ENCODE measurements at places on chromosomes 2 and 18.

DNA sequence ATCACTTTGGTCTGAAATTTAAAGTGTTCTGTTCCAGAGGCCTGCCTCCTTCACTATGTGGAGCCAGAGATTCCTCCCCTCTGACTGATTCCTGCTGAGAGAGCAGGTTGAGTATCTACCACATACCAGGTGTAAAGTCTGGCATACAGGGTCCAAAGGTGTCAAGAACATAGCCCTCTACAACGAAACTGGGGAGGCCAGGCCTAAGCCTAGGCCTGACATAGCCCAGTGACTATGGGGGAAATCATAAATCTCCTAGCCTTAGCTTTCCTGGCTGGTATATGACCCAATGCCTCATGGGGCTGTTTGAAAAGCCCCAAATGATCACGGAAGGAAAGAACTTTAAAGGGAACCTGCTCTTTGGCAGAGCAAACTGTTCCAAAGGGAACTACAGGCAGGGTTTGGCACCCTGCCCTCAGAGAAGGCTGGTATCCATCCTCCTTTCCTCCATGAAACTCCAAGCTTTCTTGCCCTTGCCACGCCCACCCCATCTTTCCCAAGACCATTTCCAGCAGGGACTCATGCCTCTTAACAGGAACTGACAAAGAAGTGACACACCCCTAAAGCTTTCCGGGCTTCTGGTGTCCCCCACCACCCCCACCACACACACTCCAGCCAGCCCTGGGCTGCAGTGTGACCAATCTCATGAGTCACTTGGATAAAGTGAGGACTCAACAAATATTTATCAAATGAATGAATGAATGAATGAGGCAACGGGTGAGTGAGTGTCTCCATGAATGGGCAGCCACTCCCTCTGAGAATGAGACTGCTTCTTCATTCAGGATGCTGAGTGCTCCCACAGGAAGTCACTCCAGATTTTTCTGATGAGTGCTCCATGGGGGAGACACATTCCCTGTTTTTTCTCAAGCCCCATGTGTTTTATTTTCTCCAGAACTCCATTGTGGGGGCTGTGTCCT is 114.5 kb upstream of the STPG4 start:
- DNase-seq: no peak

DNA sequence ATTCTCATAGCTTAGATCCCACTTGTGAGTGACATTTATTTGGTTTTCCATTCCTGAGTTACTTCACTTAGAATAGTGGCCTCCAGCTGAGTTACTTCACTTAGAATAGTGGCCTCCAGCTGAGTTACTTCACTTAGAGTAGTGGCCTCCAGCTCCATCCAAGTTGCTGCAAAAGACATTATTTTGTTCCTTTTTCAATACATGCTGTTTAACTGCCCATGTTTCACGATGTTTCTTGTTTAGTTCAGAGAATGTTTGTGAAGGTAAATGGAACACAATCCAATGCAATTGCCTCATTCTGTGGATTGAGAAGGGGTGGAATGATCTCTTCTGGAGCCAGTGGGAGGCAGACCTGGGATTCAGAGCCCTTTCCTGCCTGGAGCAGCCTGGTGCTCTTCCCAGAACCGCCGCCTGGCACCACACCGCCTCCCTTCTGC is 273.5 kb upstream of the ATP5MC3 start:
- no peak for DNase-seq

DNA sequence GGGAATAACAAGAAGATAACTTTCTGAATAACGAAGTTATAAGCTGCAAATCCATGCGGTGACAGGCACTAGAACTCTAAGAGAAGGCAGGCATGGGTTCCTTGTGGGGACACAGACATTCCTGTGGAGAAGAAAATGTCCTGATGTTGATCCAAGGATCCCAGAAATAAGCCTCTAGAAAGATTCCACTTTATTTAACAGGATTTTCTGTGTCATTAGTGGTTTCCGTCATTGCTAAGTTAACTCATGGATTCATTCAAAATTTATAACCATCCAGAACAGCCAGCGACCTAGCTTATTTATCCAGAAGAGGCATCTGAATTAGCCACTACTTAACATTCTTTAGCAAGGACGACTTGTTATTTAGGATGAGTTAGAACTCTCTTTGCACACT is 10.0 kb upstream of the CD302 start:
- no peak for DNase-seq

- DNase-seq: no peak
Observed at GRCh38 chr2:204110751-204111516, 174.4 kb downstream of the ICOS start.

DNA sequence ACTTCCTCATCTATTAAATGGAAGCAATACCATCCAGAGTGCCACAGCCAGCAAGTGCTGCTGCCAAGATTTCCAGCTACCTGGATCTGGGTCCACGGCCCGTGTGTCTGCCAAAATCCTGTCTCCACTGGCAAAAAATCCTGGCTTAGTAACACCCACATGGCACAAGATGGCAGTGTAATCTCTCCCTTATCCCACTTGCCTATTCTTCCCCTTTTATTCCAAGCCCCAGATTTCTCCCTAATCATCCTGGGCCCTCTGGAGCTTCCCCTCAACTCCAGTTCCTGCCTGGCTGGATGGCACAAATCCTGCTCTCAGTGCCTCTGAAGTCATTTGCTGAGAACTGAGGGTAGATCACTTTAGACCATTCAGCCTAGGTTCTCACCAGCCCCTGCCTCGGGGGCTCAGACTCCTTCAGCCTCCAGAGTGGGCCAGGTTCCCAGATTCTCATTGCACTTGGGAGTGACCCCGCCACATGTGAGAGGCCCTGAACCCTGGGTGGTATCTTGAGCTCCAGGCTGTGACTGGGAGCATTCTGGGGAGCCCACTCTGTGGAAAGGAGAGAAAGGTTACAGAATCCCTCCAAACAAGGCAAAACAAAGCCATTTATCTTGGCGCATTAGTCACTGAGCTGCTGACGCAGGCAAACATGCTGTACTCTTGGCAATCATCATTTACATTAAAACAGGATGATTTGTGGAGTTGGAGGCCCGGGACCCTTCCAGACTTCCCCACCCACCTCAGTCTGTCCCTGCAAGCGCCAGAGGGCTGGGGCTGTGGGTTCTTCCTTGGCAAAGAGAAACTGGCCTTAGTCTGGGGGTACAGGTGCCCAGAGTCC is 325.8 kb downstream of the DYSF start:
- no peak for DNase-seq

DNA sequence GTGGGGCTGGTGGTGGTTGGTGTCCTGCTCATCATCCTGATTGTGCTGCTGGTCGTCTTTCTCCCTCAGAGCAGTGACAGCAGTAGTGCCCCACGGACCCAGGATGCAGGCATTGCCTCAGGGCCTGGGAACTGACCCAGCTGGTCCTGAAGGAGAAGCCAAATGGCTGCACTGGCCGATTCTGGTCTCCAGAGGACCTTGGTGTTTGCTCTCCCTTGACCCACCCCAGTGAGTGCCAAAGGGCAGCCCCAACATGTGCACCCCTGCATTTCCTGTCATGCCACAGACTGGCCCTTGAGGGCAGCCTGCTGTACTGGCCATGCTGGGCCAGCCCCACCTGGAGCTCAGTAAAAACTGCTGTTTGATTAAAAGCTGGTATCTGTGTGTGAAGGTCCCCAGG is 2.5 kb upstream of the RNF181 start:
- no peak for DNase-seq

GRCh38 chr2:190365499-190366204 is 22.3 kb downstream of the INPP1 start:
- no peak for DNase-seq

- no peak for DNase-seq
Observed at GRCh38 chr18:79272916-79273315, 122.8 kb upstream of the NFATC1 start.

- no peak for DNase-seq
Observed at GRCh38 chr2:74860521-74860920, 26.6 kb downstream of the HK2 start.

GRCh38 chr2:173231042-173231441 is 123.6 kb upstream of the CDCA7 start:
- DNase-seq: no peak

- no peak for DNase-seq
Observed at GRCh38 chr18:59376351-59376935, 17.4 kb upstream of the LMAN1 start.

- no peak for DNase-seq
Observed at GRCh38 chr2:201913201-201913600, 106.9 kb downstream of the CDK15 start.

- no peak for DNase-seq
Observed at GRCh38 chr2:232896111-232896510, 26.0 kb downstream of the SNORC start.

GRCh38 chr2:121577381-121577780 is 46.7 kb downstream of the RNU4ATAC start:
- DNase-seq: no peak

DNA sequence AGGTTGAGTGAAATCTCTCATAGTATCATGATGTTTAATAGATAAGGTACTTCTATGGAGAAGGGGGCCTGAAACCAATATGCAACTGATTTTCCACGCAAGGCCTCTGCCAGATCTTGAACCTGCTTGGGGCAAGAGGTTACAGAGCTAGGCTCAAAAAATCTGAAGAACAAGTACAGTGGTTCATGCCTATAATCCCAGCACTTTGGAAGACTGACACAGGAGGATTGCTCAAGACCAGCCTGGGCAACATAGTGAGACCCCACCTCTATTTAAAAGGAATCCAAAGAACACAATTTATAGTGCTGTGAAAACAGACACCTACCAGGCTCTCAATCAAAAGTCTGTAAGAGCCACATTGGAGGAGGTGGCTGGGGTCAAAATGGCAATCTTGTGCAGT is 28.6 kb downstream of the HADHA start:
- DNase-seq: no peak

- no peak for DNase-seq
Observed at GRCh38 chr2:35852-36251, 10.5 kb downstream of the FAM110C start.

DNA sequence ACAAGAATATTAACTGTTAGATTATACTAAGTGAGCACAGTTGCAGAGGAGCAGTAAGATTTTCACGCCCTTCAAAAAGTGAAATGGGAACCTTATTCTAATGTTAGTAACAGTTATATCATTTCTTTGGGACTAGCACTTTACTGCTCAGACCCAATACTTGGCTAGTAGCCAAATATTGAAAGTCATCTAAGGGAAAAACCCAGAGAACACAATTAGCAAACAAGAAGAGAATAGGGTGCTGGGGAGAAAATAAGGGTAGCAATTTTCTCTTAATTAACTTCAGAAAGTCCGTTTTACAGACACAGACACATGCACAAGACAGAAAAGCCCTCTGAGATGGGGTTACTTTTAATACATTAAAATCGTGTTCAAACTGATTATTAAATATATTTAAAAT is 71.8 kb downstream of the ID2 start:
- no peak for DNase-seq

DNA sequence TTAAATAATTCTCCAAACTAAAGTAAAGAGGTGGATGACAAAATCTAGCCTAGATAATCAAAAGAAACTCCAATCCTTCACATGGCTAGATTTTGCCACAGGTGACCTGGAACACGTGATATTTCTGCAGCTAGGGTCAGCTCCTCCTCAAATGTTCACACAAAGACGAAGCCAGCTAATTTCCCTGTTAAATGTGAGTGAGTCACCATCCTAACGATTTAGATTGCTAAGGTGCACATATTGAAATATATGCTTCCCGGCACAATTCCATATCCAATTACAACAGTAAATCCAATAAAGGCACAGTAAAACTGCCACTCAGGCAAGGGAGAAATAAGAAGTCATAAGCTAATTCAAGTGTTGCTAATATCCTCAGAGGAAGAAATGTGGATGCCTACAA is 28.7 kb downstream of the IKZF2 start:
- no peak for DNase-seq

- no peak for DNase-seq
Observed at GRCh38 chr2:101714118-101714517, 16.6 kb downstream of the MAP4K4 start.

- DNase-seq: no peak
Observed at GRCh38 chr2:188986839-188987238, 12.7 kb downstream of the COL3A1 start.

GRCh38 chr2:240245706-240246105 is 105.2 kb upstream of the OTOS start:
- DNase-seq: no peak

GRCh38 chr2:53998834-53999233 is 28.0 kb upstream of the PSME4 start:
- no peak for DNase-seq

GRCh38 chr2:217657252-217657651 is 345.5 kb downstream of the TNS1 start:
- DNase-seq: no peak

DNA sequence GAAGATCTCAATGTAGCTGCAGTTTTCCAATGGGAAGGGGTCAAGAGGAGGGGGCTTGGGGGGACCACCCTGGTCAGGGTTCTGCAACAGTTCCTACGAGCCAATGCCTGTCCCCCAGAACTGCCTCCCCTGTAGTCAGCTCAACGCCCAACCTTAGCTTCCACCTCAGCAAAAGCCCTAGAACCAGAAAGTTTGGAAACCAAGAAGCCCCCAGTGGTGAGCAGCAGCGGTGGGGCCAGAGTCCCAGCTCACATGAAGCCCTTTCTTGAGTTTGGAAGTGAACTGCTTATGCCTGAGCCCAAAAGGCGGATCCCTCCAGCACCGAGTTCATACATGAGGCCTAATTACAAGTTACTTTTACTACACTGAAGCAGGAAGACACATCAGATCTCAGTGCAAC is 162.4 kb downstream of the HDAC4 start:
- no peak for DNase-seq

DNA sequence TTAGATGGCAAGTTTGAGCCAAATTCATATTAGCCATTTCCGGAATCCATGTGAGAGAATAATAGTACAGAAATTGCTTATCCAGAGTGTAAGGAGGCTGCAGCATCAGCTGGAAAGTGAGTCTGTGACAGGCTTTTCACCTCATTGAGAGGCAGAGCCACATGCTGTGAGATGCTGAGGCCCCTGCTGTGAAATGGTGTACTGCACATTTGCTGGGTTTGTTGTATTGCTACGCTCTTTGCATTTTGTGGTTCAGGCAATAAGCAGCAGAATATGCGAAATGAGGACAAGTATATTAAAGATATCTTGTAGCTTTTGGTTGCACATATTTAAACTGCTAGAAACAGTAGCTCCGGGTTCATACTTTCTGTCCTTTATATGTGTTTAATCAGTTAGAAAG is 37.0 kb downstream of the NABP1 start:
- DNase-seq: no peak

- DNase-seq: no peak
Observed at GRCh38 chr2:109321570-109321969, 192.6 kb downstream of the SH3RF3 start.

DNA sequence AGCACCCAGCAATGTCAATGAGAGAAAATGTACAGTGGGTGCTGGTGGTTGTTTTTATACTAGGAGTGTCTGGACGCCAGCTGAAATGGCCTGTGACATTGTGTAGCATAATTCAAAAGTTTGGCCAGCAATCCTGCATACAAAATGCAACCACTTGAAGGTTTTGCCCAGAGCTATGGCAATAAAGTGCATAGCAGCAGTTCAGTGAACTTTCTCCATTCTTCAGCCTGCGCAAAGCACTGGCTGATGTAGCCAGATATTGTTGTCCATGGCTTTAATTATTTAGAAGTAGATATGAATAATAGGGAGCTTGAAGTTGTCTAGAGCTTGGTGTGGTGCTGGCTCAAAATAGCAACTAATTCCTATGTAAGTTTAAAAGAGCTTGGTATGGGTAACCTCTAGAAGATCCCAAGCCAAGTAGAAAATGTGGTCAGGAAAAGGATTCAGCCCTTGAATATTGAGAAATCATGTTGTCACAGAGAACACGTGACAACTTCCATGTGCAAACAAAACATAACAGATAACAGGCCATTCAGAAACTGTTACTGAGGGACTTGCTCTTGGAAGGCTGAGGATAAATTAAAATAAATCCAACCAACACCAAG is 33.3 kb upstream of the PGAP1 start:
- no peak for DNase-seq

- no peak for DNase-seq
Observed at GRCh38 chr2:168215813-168216212, 31.6 kb downstream of the STK39 start.
